NCI-H2171 treated with DMSO at 0.1 percent for 48 hours (cell line): ENCODE measurements at places on chromosomes 11 and 22.

DNA sequence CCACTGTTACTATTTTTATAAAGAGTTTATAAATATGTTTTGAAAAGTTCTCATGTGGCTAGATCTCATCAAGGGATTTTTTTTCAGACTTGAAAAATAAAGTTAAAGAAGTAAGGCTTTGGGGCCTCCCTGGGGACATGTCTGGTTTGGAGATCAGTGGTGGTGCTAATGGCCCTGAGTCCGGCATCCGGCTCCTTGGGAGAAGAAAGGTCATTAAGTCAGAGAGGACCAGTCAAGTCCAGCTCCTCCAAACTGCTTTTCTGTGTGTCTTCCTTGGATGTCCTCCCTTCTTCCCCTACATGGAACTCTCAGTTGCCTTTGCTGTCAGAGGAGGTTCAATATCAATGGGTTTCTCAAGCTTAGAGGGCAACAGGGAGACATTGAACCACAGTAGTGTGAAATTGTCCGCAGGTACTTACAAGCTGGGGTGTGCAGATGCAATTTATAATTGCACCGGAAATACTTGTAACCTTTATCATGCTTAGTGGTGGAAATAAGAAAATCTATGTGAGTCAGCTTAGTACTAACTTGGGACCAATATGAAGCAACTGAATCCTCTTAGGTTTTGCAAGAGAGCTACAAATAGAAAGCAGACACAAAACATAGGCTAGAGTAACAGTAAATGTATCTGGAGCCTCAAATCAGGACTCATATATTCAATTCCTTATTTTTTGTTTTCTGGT, 144.3 kb downstream of the TEAD1 start:
- no peak for DNase-seq

DNA sequence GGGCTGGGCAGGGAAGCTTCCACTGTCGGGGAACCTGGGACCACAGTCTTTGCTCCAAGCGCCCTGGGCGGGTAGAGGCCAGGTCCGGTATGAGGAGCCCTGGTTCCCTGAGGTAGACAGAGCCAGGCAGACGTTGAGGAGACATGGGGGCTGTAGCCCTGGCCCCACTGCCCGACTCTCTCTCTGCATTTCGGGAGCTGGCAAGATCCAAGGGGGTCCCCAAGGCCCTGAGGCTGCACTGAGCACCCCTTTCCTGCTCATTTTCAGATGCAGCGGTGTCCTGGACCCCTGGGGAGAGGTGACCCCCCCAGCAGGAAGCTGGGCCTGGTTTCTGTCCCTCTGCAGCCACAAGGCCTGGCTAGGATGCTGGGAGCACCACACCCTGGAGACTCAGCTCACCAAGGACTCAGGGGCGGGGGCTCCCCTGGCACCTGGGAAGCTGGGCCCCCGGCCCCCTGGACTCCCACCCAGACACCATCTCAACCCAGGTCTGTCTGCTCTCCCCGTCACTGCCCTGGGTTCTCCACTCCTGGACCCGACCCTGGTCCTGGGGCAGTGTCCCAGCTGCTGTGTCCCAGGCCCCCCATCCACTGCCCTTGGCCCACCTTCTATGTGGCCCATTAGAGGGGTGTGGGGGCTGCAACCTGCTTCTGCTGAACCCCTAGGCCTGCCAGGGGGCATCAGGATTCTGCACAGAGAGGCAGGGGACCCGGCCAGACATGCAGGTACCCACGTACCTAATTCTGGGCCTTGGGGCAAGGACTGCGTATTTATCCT, 15.0 kb upstream of the MUC6 start:
- DNase-seq = no peak

GRCh38 chr11:91947215-91947820, 277.3 kb upstream of the FAT3 start:
- DNase-seq = no peak

GRCh38 chr11:15119352-15119751, 4.6 kb downstream of the INSC start:
- no peak for DNase-seq
